ENCODE measurements at places on chromosomes 1 and 21.

DNA sequence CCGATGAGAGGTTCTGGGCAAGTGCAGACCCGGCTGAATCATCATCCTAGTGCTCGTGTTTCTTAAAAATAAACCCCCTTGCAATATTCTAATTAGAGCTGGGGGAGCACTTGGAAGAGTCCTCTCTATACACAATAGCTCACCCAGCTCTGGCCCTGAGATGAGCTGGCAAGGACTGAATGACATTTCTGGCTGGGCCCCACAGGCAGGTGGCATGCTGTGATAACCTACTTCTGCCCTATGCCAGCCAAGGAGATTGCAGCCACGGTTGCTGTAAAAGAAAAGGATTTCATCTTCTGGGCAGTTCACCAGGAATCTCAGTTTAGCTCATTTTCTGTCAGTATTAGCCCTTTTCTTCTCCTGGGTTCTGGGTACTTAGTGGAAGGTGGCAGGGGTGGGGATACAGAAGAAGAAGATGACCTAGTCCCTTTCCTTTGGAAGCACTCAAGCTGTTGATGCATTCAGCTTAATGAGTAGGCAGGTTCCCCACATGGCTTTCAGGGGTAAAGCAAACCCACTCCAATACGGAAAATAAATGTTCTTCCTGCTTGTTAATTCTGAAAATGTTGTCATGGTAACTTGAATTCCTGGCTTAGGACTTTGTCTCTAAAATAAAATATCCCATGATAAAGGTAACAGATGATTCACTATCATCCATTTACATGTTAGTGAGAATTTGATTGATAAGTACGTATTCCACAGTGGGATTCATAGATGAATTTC is 32.2 kb downstream of the VASH2 start:
- no peak for DNase-seq

DNA sequence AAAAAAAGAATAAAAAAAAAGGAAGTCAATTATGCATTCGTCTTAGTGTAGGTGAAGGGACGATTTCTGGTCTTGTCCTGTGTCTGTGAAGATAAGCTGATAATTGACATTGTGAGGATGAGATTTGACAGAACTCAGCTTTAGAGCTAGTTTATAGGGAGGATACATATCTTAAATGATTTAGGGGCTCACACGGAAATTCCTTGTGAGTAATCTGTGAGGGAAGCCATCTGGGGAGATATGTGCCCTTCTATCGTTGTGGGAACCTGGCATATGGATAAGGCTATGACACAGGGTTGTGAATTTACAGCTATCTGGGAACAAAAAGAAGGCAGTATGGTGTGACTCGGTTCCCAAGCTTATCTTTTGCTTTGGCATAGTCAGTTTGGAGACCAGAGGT is 71.1 kb downstream of the RABGAP1L start:
- DNase-seq = no peak

DNA sequence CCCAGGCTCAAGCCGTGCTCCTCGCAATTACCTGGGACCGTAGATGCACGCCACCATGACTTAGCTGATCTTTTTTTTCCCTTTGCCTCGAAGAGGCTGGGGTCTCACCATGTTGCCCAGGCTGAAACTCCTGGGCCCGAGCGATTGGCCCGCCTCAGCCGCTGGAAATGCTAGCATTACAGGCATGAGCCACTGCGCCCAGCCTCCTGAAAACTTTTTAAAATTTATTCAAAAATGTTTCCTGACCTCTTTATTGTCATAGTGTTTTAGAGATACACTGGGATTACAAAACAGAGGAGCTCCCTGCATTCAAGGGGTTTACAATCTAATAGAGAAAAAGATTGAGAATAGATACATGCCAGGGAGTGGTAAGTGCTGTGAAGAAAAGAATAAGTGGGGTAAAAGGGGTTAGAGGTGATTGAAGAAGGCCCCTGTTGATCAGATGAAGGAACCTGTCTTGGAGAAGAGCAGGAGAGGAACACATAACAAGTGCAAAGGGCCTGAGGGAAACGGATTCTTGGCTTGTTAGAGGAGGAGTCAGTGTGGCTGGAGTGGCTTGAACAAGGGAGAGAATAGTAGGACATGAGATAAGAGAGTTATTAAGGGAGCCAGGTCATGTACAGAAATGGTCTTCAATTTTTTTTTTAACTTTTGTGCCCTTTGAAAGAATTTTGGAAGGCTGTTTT is 1.7 kb upstream of the TRIM33 start:
- DNase-seq = no peak

DNA sequence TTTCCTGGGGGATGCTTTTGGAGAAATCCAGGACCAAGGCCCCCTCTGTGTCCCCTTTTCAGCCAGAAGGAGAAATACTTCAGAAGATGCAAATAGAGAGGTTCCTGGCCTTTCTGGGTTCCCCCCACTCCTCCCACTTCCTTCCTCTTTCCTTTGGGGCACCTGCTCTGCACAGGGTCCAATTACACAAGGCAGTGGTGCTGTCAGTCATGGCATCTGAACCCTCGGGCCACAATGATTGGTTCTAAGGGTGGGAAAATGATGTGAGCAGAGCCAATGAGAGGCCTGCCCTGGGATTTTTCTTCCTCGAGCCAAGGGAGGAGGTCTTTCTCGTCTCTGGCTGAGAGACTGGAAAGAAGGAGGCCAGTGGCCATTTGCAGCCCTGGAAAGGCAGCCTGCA is 282.2 kb downstream of the NPHP4 start:
- DNase-seq = no peak

- no peak for DNase-seq
Observed at GRCh38 chr1:193185211-193185610, 1.2 kb downstream of the B3GALT2 start.

GRCh38 chr1:204321665-204322064 is 38.1 kb downstream of the PLEKHA6 start:
- no peak for DNase-seq

DNA sequence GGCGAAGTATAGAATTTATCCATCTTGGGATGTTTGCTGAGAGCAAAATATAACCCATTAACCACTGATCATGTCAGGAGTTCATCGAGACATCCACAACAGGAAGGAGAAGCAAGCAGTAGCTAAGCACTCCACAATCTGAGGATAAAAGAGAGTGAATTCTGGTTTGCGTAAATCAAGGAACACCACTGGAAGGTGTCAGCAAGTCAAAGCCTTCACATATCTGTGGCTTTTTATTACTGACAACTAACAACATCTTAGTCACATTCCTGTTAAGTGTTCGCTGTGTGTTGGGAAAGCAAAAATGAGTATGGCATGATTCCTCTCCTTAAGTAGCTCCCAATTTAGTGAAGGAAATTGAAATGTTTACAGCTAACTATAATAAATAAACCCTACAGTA is 44.5 kb upstream of the DARS2 start:
- DNase-seq = no peak

DNA sequence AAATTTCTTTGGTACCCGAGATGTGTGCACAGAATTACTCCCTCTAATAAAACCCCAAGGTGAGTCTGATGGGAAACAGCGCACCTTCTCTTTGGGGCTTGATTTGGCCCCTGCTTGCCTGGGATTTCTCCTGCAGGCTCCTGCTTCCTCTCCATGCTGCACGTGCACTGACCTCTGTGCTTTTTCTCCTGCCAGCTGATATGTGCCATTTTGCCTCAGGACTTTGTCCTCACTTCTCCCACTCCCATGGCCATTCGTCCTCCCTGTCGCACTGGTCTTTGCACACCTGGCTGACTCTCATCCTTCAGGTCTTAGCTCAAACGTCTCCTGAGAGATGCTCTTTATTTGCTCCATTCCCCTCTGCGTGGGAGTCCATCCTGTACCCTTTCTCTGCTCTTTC is 1.2 kb downstream of the CBR1 start:
- DNase-seq = no peak

DNA sequence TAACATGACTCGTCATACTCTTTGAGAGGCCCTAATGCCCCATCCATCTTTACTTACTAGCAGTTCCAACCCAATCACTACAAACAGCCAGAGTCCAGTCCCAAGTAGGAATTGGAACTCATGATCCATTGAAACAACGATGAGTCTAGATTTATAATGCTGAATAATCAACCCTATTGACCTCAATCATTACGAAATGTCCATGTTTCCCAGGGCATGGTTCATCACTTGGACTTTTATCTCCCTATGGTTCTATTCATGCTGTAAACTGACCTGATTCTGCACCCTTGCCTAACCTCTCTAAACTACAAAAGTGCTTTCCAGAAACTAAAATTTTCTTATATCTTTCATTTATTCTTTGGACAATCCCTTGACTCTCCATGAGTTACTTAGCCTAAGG is 840.0 kb upstream of the B3GALT2 start:
- no peak for DNase-seq

- no peak for DNase-seq
Observed at GRCh38 chr1:24275510-24275909, 43.6 kb upstream of the GRHL3 start.

DNA sequence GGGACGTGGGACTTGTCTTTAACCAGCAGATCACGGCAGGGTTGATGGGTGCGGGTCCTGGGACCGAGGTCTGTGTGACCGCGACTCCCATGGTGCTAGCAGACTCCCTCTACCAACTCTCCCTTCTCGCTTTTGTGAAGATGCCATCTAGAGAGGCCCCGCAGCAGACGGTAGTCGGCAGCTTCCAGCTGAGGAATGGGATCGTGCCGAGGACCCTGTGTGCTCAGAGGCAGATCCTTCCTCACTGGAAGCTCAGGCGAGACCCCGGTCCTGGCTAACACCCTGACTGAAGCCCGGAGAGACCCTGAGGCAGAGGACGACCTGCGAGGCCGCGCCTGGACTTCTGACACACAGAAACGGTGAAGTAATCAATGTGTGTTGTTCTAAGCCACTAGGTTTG is 12.5 kb upstream of the SPATC1L start:
- DNase-seq = no peak

DNA sequence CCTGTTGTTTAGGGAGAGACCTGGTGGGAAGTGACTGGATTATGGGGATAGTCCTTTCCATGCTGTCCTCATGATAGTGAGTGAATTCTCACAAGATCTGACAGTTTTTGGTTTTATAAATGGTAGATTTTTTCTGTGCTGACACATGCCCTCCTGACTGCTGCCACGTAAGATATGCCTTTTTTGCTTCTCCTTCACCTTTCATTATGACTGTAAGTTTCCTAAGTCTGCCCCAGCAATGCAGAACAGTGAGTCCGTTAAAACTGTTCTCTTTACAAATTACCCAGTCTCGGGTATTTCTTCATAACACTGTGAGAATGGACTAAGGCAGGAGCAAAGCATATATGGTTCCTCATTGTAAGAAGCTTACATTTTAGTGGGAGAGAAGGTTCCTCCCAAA is 1727.2 kb downstream of the NCAM2 start:
- no peak for DNase-seq

GRCh38 chr1:163275222-163275621 is 46.5 kb upstream of the NUF2 start:
- DNase-seq = no peak

DNA sequence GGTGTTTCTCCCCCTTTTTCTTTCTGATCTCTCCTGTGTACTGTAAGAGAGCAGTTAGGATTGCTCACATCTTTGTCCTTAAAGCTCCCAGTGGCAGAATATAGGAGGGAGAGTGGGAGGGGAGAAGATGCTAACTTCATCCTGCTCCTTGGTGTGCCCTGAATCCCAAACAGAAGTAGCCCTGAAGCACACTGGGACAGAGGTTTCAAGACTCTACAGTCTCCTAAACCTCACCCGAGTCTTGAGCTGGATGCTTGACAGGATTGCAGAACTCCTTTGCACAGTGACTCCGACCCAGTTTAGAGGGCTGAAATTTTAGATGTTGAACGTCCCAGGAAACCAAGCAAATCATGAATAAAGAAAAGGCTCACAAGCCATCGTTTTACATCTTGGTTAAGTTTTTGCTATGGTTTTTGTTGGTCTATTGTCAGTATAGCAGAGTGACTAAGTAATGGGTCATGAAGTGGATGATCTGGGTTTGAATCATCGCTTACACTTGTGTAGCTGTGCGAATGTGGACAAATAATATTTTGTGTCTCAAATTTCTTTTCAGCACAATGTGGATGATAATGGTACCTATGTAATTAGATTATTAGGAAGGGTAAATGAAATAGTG is 37.5 kb downstream of the XCL2 start:
- no peak for DNase-seq

DNA sequence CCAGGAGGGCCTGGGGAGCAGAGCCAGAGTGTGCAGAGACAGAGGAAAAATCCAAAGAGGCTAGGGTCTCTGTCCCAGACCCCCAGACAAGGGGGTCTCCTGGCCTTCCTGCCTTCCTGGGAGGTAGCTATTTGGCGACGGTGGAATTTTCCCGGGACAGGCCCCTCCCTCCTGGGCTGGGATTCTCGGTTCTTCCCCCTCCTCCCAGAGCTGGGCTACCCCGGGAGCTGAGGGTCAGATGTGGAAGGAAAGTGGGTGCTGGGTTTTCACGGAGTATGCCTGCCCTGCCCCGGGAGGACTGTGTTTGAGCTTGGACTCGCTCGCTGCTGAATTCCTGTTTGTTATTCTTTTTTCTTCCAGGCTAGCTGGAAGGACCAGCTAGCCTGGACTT is 759 bp downstream of the AMPD2 start:
- DNase-seq = no peak

DNA sequence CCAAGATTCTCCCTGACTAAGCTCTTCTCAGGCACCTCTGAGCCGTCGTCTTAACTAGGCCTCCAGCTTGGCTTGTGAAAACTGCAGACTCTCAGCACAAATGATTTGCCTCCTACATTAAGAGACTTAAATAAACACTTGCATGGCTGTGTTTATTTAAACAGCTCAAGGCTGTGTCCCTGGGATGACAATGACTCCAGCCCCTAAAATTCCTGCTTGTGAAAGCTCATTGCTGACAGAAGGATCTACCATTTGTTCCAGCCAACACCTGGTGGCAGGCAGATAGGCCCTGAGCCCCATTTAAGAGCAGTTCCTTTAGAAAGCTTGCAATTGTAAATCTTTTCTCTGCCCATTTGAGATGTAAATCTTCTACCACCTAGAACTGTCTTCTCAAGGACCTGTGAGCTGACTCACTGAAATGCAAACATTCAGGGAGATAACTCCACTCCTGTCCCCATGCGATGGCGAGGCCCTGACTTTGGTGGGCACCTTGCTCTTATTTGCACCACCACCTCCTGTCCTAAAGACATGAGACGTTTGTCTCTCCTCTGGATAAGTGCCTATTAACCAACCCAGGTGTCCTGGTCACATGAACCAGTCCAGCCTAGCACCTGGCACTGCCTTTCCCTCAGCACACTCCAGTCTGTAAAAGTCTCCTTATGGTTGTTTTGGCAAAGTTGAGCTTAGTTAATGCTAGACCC is 15.1 kb upstream of the PCP4 start:
- DNase-seq = no peak

- DNase-seq = no peak
Observed at GRCh38 chr1:24553931-24554330, 2.0 kb upstream of the NCMAP start.

DNA sequence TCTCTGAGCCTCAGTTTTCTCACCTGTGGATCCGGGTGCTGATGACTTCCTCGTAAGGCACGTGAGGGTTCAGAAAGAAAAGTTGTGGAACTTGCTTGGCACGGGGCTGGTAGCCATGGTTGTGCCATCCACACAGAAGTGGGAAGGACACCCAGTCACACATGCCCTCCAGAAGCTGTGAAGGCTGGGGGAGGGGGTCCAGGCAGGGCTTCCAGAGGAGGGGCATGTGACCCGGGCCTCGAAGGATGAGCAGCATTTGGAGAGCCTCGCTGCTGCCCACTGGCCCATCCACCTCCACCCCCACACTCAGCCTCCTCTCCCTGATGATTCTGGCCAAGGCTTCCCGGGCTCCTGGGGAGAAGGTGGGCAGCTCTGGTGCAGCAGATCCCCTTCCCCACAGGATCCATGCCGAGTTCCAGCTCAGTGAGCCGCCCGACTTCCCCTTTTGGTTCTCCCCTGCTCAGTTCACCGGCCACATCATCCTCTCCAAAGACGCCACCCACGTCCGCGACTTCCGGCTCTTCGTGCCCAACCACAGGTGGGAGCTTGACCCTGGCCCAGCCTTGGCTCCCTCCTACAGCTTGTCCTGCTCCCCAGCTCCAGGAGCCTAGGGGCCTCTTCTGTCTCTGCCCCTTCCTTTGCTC is 9.4 kb downstream of the SELENON start:
- no peak for DNase-seq
